EH (cell line): ENCODE measurements at places on chromosomes 7 and 10.

- no peak for DNase-seq
Measured at GRCh38 chr7:69657985-69658384, 59.7 kb downstream of the AUTS2 start.

GRCh38 chr10:12965571-12965970 lies 35.9 kb downstream of the CCDC3 start:
- no peak for DNase-seq

DNA sequence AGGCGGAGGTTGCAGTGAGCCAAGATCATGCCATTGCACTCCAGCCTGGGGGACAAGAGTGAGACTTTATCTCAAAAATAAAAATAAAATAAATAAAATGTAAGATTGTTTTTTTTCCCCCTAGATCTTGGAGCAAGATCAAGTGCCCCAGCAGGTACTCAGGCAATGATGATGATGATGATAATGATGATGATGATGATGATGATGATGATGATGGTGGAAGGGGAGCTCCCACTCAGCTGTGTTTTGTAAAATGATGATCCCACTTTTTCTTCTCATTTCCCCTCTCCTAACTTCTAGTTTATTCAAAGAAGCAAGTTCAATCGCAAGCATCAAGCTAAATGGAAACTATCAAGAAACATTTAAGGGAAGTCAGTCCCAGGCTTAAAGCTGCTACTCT lies 50.3 kb downstream of the PIK3CG start:
- no peak for DNase-seq

GRCh38 chr7:130493275-130493873 lies 1.5 kb downstream of the MEST start:
- DNase-seq, result peak; percentile 24
